Activated CD4-positive, CD25-positive, alpha-beta regulatory T cell treated with anti-CD3 and anti-CD28 coated beads, Interleukin-2, amount 50 U/mL, for 16 hours (primary cell): ENCODE measurements at places on chromosomes 1 and 21.

DNA sequence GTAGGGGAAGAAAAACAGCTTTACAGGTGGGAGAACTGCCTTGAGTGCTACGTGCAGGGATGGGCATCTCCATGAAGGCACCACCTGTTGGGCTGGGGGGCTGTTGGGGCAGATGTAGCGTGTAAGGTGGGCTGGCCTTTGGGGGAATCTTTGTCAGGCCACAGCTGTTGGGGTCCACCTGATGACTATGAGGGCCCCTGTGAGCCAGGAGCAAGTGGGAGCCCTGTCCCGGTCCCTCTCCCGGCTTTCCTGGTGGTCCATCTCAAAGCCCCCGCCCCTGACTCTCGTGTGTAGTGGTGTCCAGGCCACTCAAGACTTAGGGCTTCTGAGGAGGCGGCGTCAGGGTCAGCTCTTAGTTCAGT is 13.5 kb downstream of the SLC37A1 start:
- no peak for DNase-seq

GRCh38 chr1:197857477-197857876 is 45.0 kb upstream of the C1orf53 start:
- DNase-seq, result no peak

DNA sequence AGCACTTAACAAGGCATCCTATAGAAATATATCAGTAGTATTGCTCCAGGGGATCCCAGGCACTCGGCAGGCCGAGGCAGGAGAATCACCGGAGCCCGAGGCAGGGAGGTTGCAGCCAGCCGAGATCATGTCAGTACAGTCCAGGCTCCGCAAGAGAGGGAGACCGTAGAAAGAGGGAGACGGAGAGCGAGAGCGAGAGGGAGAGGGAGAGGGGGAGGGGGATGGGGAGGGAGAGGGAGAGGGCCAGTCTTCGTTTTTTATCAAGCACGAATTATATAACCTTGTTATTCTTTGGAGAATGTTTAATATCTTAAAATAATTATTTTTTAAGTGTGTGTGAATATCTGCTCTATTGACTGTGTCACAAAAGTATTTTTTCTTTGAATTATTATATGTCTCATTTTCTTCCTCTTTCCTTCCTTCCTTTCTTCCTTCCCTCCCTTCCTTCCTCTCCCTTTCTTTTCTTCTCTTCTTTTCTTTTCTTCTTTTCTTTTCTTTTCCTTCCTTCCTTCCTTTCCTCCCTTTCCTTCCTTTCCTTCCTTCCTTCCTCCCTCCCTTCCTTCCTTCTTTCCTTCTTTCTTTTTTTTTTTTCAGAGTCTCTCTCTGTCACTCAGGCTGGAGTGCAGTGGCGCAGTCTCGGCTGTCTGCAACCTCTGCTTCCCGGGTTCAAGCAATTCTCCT is 233.7 kb downstream of the SRGAP2C start:
- no peak for DNase-seq

GRCh38 chr1:215923129-215923824 is 356.2 kb downstream of the KCTD3 start:
- DNase-seq, result no peak

- DNase-seq, result no peak
Observed at GRCh38 chr1:177278626-177279390, 108.0 kb downstream of the BRINP2 start.

- no peak for DNase-seq
Observed at GRCh38 chr1:197171531-197171930, 25.1 kb upstream of the ASPM start.
